ENCODE measurements at places on chromosomes 3 and 15. TPM values are rescaled to one million over a fixed set of nuclear protein-coding genes. Genes with fewer than 3 reads are reported as not detected.

DNA sequence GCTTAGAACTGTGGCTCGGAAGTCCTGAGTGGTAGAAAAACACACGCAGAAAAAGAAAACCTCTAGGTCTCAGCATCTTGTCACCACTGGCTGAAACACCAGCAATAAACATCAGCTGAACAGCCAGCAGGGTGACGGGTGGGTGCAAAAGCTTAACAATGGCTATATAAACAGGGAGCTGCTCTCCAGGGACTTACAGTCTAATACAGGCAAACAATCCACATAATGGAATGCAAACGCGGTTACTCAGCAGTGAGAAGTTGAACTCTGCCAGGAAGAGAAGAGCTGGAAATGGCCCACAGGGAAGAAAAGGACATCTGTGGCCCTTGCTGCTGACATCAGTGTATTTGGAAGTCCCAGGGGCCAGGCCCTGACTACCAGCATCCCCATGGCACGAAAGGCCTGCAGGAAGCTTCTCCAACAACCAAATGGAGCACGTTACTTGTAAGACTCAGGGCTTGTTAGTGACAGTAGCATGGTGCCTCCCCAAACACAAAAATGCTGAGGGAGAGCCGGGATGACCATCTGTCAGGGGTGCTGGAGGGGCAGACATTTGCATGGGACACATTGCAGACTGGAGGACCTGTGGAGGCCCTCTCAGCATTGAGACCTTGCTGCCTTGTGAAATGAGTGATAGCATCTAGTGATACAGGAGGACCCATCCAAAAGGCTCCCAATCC lies 3.0 kb downstream of the HEG1 start:
- H3K4me1 ChIP-seq = peaks cover 68% of the 10 kb centered on the region
- peak overlapping the region; percentile 83 for H3K27ac ChIP-seq
- no peak for DNase-seq
- peak overlapping the region; percentile 59 for H3K4me3 ChIP-seq

DNA sequence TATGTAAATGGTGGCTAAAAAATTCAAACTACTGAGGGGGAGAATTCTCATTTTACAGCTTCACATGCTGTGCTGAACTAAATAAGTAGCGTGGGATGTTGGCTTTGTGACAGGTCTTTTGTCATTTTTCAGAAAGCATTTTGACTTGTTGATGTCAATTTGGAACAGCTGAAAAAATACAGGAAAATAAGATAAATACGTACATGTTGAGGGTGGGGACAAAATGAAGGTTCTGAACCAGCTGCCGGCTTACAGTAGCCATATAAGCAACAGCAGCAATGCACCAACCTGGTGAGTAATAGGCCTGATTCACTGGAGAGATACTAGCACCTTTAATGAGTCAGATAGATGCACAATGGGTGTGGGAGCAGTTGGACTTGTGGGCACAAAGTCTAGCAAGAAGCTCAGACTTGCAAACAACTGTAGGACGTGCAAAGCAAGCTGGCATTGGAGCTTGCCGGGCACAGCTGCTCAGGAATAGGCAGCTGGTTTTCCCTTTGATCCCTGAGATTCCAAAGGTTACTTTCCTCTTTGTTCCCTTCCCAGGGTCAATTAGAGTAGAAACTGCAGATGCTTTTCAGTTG lies 12.9 kb downstream of the B3GNT5 start:
- no peaks in the 10 kb centered on the region for H3K27me3 ChIP-seq
- H3K27ac ChIP-seq = no peak overlapping the region
- H3K4me1 ChIP-seq = peaks cover 6% of the 10 kb centered on the region
- peaks cover 23% of the 10 kb centered on the region for H3K36me3 ChIP-seq
- peak; percentile 80 for DNase-seq

- H3K27ac ChIP-seq = no peak overlapping the region
- no peak overlapping the region for H3K4me3 ChIP-seq
- H3K36me3 ChIP-seq = no peaks in the 10 kb centered on the region
- no peaks in the 10 kb centered on the region for H3K4me1 ChIP-seq
- DNase-seq = no peak
Observed at GRCh38 chr15:62795700-62796695, 246.5 kb upstream of the TPM1 start.

DNA sequence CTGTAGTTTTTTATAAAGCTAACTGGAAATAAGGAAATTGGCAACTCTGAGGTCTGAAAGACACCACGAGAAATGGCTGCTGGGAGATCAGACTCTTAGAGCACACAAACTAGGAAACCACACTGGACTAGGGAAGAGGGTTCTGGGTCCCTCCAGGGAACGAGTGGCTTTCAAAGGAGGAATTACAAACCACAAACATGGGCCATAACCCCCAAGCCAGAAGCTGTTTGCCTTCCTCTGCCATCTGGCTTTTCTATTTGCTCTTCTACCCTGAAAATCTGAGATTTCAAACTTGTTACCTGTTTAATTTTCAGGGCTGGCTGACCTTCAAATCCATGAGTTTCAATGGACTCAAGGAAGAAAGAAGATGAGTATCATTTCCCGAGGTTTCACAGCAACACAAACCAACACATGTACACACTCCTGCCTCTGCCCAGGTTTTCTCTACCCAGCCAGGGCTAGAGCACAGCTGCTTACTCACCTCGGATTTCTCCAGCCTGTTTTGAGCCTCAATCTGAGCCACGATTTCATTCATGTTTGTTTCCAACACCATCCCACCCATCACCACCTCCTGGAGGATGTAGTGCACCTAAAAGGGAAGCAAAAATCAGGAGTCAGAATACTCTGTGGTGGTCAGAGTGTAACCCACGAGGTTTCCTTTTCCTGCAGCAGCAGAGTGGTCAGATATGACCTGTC lies 22.6 kb upstream of the ANPEP start:
- no peak for DNase-seq
- no peaks in the 10 kb centered on the region for H3K27me3 ChIP-seq
- H3K27ac ChIP-seq = no peak overlapping the region
- no peak overlapping the region for H3K4me3 ChIP-seq

Gene BUB1B
- 106 TPM for total RNA-seq

- H3K27me3 ChIP-seq = no peaks in the 10 kb centered on the region
- H3K4me1 ChIP-seq = no peaks in the 10 kb centered on the region
- no peaks in the 10 kb centered on the region for H3K36me3 ChIP-seq
- H3K4me3 ChIP-seq = no peak overlapping the region
- DNase-seq = no peak
- H3K27ac ChIP-seq = no peak overlapping the region
Observed at GRCh38 chr3:118337649-118338048, 697.0 kb downstream of the IGSF11 start.

DNA sequence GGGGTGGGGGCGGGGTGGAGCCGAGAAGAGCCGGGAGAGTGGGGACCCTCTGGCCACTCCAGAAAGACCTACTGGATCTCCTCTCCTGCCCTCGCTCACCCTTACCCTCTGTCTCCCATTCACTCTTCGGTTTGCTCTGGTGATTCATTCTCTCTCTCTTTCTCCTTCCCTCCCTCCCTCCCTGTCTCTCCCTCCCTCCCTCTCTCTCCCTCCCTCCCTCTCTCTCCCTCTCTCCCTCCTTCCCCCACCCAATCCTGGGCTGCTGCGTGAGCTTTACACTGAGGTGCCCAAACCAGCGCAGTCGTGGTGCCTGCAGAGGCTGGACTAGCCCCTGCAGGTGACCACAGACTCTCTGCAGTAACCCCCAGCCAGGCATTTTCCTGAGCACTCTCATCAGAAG lies 32.2 kb upstream of the ADAMTS17 start:
- peaks cover 8% of the 10 kb centered on the region for H3K36me3 ChIP-seq
- H3K4me1 ChIP-seq = peaks cover 10% of the 10 kb centered on the region

GRCh38 chr3:124888482-124889441 lies 1.6 kb upstream of the ITGB5 start:
- H3K4me3 ChIP-seq = peak overlapping the region; percentile 59
- peaks cover 30% of the 10 kb centered on the region for H3K27me3 ChIP-seq
- no peak for DNase-seq
- no peaks in the 10 kb centered on the region for H3K4me1 ChIP-seq

DNA sequence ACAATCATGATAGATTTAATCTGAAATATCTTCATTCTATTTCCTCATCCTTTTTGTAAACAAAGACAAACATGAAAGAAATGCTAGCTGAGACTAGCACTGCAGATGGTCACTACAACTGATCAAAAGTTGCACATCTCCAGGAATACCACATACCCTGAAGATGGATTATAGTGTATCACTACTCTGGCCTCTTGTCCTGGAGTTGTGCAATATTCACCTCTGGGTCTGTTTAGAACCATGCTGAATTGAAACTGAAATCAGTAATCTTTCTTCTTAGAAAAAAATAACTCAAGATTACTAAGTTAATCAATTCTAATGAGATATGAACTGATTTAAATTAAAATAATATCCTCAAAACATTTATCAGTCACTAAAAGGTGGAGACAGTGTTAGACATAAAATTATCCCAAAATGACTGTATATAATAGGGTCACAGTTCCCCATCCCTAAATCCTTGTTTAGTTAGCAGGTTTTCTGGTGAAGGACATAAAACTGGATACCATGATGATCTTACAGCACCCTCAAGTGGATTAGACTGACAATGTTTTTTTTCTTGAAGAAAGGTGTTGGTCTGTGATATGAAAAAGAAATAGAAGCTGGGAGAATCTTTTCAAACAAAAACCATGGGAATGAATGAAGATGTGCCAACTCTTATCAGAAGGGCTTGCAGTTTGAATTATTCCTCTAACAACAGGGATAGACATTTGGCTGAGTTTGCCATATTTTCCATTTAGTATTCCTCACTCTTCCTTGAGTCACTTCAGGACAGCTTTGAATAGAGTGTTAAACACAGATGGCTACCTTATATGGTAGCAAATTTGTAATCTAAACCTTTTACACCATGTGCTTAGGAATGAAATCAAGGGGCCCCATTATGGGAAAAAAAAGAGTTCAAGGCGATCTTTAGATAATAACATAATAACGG lies 7.1 kb upstream of the TTC14 start:
- H3K36me3 ChIP-seq = no peaks in the 10 kb centered on the region
- DNase-seq = no peak
- H3K27me3 ChIP-seq = peaks cover 36% of the 10 kb centered on the region

Gene STRC
- 0.77 TPM for total RNA-seq

Gene GPR27
- 0.93 TPM for total RNA-seq

- H3K27me3 ChIP-seq = no peaks in the 10 kb centered on the region
- peaks cover 10% of the 10 kb centered on the region for H3K4me1 ChIP-seq
- DNase-seq = no peak
- no peaks in the 10 kb centered on the region for H3K36me3 ChIP-seq
Observed at GRCh38 chr3:188518416-188518815, 364.5 kb downstream of the LPP start.

DNA sequence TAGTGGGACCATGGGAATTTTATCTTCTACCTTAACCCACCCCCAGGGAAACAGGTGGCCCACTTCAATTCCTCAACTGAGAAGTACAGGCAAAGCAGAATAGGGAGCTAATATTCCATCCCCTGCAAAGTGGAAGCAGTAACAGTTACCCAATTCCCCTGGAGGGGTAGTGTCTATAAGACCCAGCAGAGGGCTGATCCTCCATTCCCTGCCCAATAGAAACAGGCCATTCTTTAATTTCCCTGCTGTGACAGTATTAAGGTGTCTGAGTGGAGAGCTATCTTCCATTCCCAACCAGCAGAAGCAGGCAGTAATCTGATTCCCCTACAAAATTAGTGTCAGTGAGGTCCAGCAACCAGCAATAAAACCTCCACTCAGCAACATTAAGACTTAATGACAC lies 219.8 kb downstream of the ULK4 start:
- no peak overlapping the region for H3K27ac ChIP-seq
- H3K36me3 ChIP-seq = peaks cover 4% of the 10 kb centered on the region
- H3K4me1 ChIP-seq = no peaks in the 10 kb centered on the region
- no peak for DNase-seq
- no peak overlapping the region for H3K4me3 ChIP-seq
- no peaks in the 10 kb centered on the region for H3K27me3 ChIP-seq

GRCh38 chr3:55320928-55321327 lies 166.2 kb downstream of the WNT5A start:
- no peaks in the 10 kb centered on the region for H3K36me3 ChIP-seq
- no peak for DNase-seq

- peaks cover 63% of the 10 kb centered on the region for H3K4me1 ChIP-seq
- H3K27me3 ChIP-seq = no peaks in the 10 kb centered on the region
- H3K36me3 ChIP-seq = no peaks in the 10 kb centered on the region
Observed at GRCh38 chr3:189301479-189301878, 129.7 kb downstream of the TPRG1 start.

Gene MELTF
- 5.5 TPM for total RNA-seq

DNA sequence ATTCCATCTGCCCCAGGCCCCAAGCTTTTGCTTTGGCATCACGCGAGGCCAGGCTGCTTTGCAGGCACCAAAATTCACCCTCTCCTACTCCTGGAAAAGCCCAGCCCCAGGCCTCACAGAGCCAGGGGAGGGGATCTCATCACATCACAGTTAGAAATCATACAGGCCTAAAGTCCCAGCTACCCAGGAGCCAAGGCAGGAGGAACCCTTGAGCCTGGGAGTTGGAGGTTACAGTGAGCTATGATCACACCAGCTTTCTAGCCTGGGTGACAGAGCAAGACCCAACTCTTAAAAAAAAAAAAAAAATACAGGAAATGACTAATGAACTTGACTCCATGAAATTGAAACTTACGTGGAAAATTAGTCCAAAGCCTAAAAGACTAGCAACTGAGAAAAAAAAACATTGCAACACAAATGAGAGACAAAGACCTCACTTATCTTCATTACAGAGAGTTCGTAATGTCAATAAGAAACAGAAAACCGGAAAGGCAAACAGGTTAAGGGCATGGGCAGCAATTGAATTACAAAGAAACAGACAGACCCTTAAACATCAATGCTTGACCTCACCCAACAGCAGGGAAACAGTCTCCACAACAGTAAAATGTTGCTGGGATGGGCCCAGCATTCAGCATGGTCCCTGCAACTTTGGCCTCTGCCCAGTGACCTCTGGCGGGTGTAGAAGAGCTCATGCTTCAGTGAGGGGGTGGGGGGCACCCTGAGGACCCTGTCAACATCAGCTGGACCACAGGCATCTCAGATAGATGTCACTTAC lies 151.5 kb downstream of the LRRK1 start:
- H3K4me1 ChIP-seq = peaks cover 11% of the 10 kb centered on the region
- no peaks in the 10 kb centered on the region for H3K27me3 ChIP-seq
- H3K4me3 ChIP-seq = no peak overlapping the region
- H3K36me3 ChIP-seq = no peaks in the 10 kb centered on the region
- DNase-seq = peak; percentile 21
- H3K27ac ChIP-seq = peak overlapping the region; percentile 42

DNA sequence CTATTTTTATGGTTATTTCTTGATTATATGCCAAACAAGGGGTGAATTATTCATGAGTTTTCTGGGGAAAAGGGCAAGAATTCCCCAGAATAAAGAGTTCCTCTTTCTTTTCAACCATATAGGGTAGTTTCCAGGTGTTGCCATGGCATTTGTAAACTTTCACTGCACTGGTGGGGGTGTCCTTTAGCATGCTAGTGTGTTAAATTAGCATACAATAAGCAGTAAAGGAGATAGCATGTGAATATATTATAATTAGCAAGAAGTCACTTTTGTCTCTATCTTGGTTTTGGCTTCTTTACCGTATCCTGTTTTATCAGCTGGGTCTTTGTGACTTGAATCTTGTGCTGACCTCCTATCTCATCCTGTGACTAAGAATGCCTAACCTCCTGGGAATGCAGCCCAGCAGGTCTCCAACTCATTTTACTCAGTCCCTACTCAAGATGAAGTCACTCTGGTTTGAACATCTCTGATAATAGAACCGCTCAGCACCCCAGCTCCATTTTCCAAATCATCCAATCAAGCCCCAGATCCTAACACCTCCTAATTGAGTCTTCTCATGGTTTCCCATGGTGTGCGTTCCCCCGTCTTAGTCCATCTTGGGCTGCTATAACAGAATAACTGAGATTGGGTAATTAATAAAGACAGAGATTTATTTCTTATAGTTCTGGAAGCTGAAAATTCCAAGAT lies 3.4 kb upstream of the SELENOT start:
- H3K27me3 ChIP-seq = no peaks in the 10 kb centered on the region
- peaks cover 15% of the 10 kb centered on the region for H3K36me3 ChIP-seq
- DNase-seq = no peak
- peaks cover 27% of the 10 kb centered on the region for H3K4me1 ChIP-seq
